ENCODE measurements at places on chromosomes 2 and 18.

DNA sequence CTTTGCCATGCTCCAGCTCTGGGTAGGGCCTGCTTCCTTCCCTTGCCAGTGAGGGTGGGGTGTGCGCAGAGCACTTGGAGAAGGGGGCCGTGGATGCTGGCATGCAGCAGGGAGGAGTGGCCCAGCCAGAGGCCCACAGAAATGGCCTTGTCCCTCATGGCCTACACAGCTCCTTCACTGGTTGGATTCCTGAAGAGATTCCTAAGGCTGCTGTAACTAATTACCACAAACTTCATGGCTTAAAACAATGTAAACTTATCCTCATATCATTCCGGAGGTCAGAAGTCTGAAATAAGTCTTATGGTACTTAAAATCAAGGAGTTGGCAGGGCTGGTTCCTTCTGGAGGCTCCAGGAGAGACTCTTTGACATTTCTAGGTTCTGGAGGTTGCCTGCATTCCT lies 195.2 kb downstream of the GLI2 start:
- no peak for DNase-seq

DNA sequence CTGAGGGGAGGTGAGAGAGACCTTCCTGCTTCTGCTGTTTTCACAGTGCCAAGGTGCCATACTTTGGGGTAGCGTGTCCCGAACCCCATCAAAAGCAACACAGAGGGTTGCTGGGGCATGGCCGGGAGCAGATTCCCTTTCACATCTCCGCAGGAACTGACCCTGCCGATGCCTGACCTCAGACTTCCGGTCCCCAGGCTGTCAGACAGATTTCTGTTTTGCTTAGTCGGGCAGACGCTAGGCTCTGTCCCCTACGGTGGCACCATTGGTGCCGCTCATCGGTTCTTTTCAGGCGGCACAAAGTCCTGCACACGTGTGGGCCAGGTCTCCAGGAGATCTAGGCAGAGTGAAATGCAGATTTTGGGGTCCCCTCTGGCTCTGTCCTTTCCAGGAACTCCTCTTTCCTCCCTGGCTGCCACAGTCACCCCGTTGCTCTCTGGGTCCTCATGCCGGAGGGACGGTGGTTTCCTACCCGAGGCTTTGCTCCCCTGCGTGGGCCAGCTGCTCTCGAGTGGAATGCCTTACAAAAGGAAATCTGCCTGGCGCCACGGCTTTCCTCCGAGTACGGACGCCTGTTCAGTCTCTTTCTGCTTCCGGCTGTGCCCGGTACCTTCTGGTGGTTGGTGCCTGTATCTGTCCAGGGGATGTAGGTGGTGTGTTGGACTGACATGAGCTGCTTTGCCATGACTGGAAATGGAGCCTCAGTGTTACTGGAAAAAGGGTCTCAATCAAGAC lies 39.3 kb downstream of the RTP5 start:
- no peak for DNase-seq

- DNase-seq, result no peak
Observed at GRCh38 chr2:19607400-19607799, 249.0 kb upstream of the OSR1 start.

DNA sequence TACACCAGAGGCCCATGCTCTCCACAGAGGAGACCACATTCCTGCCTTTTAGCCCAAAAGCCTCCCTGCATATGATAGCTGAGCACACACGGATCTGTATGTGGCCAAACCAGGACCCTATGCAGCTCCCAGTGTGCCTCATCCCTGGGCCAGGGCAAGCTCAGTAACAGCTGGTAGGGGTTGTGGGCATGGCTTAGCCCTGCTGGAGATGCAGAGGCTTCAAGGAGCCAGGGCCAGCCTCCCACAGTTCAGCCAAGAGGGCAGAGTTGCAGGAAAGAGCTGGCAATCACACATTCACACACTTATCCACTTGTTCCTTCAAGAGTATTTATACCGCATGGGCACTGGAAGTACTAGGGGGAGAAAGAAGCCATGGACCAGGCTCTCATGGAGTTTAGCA lies 1.6 kb upstream of the LIMS2 start:
- DNase-seq, result no peak
